ENCODE measurements at places on chromosomes 7 and 10.

DNA sequence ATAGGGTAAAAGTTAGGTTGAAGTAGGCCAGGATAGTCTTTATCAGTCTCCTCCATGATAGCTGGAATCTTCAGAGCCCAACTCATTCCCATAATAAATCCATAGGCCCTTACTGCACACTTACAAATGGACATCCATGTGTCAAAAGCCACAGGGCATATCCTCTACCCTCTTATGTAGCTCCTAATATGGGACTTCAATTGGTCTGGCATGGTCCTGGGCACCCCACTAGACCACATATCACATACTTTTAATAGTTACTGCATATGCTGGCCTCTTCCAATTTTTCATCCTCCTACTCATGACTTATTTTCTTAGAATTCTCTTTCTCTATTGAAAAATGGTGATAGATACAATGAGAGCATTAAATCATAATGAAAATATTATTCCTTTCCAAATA, 169.3 kb downstream of the MAGI2 start:
- no peak for DNase-seq

- no peak for DNase-seq
These were observed 22.6 kb upstream of the ICA1 start for GRCh38 chr7:8284606-8285005.

GRCh38 chr7:139482122-139482521, 1.4 kb downstream of the KLRG2 start:
- DNase-seq, result no peak

- no peak for DNase-seq
These were observed 39.9 kb upstream of the TMEM229A start for GRCh38 chr7:124072603-124073309.

DNA sequence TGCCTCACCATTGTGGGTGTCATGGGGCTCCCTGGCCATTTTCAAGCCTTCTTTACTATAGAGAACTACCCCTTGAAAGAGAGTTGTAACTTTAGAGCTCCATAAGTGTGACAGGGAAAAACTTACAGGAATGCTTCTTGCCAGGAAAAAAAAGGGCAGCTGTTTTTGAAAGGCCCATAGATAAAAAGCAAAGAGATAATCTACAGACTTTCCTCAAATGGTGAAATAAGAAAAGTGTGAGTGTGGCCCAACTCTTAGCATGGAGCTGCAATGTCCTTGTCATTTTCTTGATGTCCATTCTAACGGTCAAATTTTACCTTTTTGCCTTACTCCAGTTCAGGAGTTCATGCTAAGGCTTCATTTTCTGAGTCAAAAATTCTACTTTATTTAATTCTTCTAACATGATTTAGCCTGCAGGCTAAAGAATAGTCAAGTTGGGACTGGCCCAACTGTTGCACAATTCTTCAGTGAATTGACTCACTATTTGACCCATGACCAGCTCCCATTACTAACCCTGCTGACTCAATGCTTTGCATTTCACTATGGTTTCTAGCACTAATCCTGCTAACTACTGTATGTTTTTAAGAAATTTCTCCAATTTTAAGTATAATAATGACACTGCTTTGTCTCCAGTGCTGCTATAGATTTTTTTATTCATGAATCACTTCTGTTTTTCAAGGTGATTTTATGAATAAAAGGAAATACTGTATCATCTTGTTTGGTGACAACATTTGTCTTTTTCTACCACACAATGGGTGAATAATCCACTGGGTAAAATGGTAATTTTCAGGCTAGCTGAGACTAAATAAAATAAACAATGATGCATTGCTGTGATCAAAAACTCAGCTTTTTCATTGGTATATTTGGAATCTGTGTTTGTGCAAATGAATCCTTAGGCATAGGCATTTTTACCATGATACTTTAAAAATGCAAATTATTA, 41.4 kb upstream of the SGCE start:
- DNase-seq, result no peak
